ENCODE measurements at places on chromosomes 3 and 15.

GRCh38 chr3:42640771-42641370 is 12.6 kb upstream of the ZBTB47 start:
- DNase-seq = no peak

- DNase-seq = peak; percentile 19
Measured at GRCh38 chr15:38084289-38084688, 149.8 kb downstream of the TMCO5A start.

GRCh38 chr3:49802719-49803464 is at the start of gene INKA1:
TSS of gene INKA1 (plus strand) at chr3:49803261. CDS start at chr3:49803393, 132 bp downstream.
- DNase-seq = peak; percentile 88

GRCh38 chr3:114155370-114155821 is 23.5 kb downstream of the DRD3 start:
- peak; percentile 84 for DNase-seq

DNA sequence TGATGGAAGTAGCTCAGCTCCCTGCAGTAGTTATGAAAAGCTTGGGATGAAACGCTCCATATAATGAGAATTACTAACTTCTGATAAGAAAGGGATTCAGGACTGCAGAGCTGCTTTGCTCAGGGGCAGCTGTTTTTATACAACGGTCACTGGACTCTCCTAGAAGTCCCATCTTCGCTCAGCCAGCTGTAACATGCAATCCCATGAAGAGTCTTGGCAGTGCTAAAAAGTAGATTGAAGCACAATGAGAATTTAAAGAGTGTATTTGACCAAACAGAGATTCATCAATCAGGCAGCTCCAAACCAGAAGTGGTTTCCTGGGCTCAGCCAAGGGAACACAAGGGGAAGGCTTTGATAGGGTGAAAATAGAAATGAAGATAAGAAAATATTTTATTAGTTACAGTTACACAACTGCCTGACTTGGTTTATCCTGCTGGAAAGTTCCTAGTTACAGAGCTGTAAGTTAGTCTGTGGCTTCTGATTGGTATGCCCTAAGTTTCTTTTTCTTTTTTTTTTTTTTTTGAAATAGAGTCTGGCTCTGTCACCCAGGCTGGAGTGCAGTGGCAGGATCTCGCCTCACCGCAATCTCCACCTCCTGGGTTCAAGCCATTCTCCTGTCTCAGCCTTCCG is 24.1 kb downstream of the SIDT1 start:
- no peak for DNase-seq

DNA sequence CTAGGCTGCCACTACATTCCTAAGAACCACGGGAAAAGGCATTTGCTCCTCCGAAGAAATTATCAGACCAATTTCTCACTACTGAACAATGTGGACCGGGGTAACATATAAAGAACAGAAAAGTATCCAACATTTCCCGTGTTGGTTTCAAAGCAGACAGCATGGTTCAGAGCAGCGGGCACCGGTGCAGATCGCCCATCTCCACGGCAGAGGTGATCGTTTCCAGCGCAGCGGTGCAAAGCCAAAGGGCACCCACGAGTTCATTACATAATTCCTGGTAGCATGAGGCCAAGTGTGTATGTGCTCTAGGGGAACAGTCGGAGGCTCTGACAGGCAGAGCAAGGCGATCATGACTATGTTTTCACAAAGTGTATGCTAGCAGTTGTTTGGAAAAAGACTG is 13.2 kb downstream of the GRK7 start:
- no peak for DNase-seq

DNA sequence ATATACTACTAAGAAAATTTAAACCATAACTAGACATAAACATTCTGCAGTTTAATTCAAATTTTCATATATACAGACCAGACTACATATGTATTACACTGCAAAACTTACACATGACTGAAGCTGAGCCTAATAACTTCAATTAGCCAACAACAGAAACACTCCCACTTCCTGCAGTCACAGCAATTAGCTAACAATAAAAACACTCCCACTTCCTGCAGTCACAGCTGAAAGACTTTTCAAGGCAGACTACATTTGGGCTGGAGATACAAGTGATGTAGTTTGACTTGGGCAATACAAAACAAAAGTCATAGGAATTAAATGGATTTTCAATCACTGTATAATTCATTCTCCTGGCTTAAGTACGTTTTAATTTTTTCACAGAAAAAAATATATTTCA is 10.3 kb downstream of the TM2D3 start:
- DNase-seq = peak; percentile 84

GRCh38 chr3:130465521-130465920 is 51.5 kb upstream of the COL6A6 start:
- no peak for DNase-seq

DNA sequence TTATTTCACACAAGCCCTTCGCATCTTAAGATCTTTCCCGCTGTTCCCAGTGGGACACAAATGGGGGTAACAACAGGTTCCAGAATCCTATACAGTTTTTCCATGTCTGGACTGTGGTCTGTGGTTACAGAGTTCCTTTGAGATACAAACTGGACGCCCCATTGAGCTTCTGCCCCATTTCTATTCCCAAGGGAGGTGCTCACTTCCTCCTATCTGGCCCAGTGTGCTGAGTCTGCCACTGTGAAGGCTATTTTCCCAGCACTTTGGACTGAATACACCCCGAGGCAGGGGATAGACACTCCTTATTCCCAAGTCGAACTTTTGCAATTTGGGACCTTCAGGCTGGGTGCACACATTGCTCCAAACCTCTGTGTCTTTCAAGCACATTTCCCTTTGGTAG is 44.0 kb downstream of the MESD start:
- DNase-seq = no peak

DNA sequence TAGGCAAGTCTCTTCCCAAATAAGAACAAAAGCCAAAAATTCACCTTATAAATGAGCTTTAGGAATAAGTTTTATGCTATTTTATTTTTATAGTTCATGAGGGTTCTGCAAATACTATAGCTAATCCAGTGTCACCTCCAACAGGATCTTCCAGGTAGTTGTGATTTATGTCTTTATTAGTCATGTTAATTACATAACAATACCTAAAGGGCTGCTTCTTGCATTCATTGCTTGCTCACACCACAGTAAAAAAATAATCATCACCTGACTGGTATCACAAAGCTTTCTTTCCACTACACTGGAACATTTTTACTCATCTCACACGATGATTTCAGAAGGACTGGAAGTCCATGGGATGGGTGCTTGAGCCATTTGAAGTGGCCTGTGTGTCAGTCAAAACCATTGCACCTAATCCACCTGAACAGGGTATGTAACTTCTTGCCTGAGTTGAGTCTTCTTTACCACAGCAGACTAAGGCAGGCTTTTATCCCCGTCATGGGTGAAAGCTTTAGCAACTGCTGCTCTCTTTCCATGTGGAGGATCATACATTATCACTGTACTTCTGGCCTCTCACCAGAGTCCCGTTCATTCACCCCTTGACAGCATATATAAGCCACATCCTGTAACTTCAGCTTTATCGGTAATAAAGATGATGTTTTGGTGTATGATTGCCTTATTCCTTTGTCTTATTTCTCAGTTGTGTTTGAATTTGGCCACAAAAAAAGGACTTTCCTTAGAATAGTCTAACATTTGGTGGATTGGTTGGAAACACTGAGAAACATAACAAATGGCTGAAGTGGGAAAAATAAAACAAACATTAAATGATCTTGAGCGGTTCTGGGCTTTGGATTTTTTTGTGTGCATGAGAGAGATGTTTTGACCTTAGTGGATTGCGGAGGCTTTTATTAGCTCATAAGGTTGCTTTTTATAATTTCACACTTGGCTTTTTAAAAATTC is 382.6 kb upstream of the THBS1 start:
- DNase-seq = no peak

All from Kasumi-1 (cell line).